ENCODE measurements at places on chromosomes 7 and 10.
A peak's percentile ranks its signal among the peaks of the same experiment; 100 is the strongest.

GRCh38 chr10:119211176-119211575 is 3.8 kb downstream of the GRK5 start:
- no peak for DNase-seq

DNA sequence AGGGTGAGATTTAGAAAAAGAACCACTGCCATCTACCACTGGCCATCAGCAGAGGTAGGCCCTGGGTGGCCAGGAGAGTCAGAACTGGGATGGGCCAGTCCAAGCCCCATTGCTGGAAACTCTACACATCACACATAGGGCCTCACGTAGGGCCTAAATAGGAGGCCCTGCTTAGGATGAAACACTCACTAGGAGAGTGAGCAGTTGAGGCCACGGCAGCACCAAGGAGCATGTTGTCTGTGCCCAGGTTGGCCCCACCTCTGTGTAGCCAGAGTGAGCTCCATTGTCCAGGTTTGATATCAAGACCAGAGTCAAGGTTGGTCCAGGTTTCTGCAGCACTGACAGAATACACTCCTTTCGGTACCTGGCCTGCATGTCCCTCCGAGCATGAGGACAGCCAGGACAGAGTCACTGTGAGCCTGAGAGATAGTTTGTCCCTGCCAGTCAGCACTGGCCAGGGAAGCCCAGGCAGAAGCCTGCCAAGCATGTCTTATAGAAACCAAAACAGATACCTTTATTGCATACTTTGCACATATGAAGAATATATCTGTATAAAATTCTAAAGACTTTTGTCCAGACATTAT is 77.9 kb upstream of the CAMK2B start:
- no peak for DNase-seq

- no peak for DNase-seq
Observed at GRCh38 chr10:33331379-33331694, 3.1 kb downstream of the NRP1 start.

- DNase-seq: no peak
Observed at GRCh38 chr7:108351729-108352131, 104.5 kb downstream of the NRCAM start.

- no peak for DNase-seq
Observed at GRCh38 chr10:68111584-68111983, 2.3 kb downstream of the MYPN start.

- DNase-seq: peak; percentile 38
Observed at GRCh38 chr7:47327698-47328391, 254.1 kb downstream of the TNS3 start.

- peak; percentile 67 for DNase-seq
Observed at GRCh38 chr7:74334030-74334429, 44.8 kb downstream of the CLIP2 start.

DNA sequence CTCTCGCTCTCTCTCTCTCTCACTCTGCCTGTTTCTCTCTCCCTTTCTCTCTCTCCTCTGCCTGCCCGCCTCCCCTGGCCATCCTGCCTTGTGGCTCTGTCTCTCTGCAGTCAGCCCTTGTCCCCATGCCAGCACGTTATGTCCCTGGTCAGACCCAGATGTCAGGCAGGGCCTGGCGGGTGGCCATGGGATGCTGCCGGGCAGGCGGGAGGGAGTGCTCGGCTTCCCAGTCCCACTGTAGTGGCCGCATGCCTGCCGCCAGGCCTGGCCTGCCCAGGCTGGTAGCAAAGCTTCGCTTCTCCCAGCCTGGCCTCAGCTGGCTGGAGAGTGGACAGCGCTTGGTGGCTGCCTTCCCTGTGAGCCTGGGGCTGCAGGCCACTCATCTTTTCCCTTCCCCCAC is 121.5 kb upstream of the ZNF716 start:
- no peak for DNase-seq

DNA sequence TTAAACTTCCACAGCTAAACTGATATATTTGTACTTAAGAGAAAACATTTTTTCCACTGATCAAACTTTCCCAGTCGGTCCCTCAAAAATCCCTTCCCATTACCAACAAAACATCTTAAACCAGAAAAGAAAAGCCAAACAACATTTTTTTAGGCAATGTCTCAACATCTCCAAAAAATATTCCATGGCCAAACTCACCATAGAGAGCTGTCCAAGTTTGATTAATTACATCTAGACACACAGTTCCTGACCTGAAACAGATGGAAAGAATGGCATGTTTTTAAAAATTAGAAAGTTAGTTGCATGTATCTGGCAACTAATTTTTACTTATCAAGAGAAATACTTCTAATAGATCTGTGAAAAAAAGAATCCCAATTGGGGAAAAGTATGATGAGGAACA is 95.4 kb downstream of the UBE2H start:
- DNase-seq: no peak

DNA sequence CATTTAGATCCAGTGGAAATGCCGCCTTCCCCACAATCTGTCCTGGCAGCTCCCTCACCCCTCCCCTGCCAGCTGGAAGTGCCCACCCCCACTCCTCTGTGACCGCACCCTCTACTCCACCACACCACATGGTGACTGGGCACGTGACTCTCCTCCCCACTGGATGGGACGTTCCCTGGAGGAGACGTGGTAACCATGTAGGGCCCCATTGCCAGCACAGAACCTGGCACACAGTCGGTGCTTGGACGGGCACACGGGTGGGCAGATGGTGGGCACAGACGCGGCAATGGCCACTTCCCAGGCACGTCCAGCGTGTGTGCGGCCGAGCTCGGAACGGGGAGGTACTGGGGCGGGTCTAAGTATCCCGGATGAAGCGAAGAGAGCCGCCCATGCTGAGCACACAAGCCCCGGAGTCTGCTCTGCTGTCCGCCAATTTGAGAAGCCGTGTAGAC is 245.6 kb downstream of the MAD1L1 start:
- no peak for DNase-seq

DNA sequence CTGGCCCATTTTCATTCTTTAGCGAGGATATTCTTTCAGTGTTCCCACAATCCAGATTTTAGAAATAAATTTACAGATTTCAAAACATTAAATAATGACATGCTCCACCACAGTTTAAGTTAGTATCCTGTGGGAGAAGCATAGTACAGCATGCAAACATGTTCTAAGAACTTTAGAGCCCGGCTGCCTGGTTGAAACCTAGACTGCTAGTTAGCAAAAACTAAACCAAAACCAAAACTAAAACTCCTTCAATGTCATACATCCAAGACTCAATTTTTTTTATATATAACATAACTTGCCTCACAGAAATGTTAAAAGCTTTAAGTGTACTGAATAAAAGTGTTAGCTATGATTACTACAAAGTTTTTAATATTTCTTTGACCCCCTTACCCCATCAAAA is 17.0 kb downstream of the TRA2A start:
- no peak for DNase-seq

DNA sequence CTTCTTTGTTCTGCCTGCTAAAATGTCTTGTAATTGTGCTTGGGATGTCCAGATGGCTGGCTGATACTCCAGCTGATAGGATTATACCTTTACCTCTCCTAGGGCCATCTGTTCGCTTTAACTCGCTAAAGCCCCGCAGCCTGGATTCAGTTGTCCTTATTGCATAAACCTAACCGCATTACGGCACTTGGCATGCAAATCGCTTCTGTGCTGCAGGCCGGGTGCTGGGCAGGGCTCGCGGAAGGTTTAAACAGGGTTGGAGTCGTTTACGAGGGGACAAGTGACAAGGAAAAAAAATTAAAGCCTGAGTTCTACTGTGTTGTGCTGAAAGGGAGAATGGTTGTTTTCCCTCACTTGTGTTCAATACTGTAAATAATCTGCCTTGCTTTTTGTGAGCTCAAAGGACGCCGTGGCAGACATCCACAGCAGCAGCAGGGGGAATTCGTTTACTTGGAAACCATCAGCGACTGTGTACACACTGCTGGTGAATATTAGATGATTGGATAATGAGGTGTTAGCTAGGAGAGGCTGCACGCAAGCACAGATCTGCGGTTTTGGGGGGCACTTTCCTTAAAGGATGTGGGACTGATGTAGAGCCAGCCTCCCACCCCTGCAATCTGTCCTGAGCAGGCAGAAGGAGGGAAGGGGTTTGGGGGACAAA is 93.0 kb downstream of the EBF3 start:
- no peak for DNase-seq

DNA sequence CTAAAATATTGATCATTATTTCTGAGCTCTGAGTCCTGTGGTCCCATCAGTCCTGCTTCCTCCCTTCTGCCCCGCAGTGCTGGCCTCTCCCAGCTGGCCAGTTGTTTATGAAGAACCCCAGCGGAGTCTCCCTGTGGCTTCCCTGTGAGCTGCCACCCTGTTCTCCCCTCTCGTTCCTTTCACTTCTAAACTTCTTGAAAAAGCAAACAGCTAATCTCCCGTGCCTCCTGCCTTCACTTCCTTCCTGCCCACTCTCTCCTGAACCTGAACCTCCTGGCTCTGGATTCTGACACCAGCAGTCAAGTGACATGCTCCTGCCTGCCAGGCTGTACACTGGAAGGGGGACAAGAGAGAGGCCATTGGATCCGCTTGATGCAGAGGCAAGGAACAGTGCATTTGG is 63.7 kb upstream of the ZPBP start:
- DNase-seq: no peak

GRCh38 chr10:128943111-128943510 is 523.9 kb upstream of the MGMT start:
- DNase-seq: no peak

DNA sequence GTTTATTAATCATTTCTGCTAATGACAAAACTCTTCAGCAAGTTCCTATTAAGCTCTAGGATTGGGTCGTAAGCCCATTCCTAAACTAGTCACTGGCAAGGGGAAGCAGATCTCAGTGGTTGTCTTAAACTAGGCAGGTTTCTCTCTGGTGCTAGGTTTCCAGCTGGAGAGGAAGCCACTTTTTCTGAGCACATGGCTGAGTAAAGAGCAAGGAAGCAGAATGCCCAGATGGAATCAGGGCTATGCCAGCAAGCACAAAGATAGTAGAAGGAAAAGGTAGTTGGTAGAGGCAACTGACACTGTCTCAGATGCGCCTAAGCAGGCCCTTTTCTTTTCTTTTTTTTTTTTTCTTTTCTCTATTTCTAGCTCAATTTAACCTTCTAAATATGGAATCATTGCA is 224.9 kb downstream of the EXOC4 start:
- DNase-seq: no peak

DNA sequence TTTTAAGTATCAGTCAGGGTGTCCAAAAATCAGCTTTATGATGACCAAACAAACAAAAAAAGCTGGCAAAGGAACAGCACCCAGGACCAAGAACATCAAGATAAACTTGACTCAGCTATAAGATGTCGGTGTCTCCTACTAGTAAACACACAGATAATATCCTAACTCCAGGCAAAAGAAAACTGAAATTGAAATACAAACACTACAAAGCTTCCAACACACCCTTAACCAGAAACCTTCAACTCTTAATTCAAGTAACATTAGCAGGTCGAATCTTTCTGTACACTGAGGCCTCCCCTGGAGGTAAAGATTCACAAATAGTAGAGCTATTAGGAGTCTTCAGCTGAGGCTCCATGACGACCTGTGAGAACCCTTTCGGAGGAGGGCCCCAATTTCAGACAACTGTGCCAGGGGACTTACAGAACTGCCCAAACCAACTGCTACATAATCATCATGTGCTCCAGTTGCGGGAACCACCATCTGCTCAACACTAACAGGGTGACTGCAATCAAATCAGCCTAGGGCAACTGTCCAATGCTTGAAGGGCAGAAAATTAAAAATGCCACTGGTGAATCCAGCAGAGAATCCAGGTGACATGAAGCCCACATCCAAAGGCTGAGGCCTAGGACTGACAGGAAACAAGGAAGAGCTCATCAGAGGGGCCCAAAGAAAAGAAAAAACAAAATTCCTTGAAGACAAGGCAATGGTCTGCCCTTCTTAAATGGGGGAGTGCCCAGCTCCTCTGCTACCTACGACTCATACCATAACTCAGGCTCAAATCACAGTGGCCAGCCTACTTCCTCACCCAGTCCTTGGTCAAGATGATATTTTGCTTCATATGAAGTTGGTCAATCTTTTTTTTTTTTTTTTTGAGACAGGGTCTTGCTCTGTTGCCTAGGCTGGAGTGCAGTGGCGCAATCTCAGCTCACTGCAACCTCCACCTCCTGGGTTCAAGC is 20.0 kb downstream of the XPNPEP1 start:
- DNase-seq: no peak

GRCh38 chr10:43940898-43941837 is 292.5 kb upstream of the ZNF32 start:
- DNase-seq: no peak

- no peak for DNase-seq
Observed at GRCh38 chr7:98217623-98218582, 6.7 kb downstream of the BHLHA15 start.

DNA sequence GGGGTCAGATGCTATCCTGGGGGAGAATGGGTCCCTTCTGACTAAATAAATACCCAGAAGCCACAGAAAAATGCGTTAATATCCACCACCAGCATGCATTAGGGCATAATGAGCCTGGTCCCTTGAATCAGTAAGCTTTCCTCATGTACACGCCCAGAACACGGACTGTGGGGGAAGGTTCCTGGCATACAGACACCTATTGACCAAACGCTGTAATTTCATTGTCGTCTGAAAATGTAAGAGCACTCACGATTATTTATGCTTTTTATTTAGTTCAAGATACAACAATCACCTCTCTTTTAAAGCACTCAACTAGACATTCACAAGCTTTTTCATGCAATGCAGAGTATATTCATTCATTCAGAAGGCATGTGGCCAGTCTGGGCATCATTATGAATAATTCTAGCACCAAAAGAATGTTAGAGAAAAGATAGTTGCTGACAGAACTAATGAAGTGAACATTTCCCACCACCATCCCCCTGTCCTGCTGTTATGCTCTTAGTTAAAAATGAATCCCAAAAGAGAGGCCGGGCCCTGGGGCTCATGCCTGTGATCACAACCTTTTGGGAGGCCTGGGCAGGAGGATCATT is 101.0 kb downstream of the SVIL start:
- DNase-seq: no peak
